HL-60 (cell line): ENCODE measurements at places on chromosomes 7 and 10.
A peak's percentile ranks its signal among the peaks of the same experiment; 100 is the strongest.

GRCh38 chr10:132743925-132744490 lies 41.9 kb downstream of the NKX6-2 start:
- DNase-seq: no peak

- no peak for DNase-seq
Observed at GRCh38 chr10:14758994-14759664, 15.6 kb downstream of the FAM107B start.

DNA sequence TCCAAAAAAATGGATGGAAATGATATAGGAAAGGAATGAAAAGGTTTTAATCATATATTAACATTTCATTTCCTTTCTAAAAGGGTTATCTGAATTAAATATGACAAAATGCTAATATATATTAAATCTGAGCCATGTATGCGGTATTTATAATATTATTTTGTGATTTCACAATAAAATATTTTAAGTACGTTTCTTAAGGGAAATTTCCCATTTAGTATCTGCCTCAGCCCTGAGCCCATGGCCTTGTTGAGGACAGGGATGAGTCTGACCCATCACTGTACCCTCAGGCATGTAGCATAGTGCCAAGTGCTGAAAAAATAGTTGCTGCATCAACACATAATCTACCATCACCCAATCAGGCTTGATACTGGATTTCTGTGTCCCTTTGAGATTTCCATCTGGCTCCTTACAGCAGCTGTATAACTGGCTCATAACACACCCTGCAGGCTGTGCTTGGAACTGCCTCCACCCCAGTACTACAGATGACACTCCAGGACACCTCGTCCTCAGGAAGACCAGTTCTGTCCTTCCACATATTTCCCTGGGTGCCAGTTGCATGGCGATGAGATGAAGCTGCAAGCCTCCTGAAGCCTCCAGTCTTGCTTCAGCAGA lies 59.4 kb upstream of the ASAH2 start:
- peak; percentile 17 for DNase-seq

DNA sequence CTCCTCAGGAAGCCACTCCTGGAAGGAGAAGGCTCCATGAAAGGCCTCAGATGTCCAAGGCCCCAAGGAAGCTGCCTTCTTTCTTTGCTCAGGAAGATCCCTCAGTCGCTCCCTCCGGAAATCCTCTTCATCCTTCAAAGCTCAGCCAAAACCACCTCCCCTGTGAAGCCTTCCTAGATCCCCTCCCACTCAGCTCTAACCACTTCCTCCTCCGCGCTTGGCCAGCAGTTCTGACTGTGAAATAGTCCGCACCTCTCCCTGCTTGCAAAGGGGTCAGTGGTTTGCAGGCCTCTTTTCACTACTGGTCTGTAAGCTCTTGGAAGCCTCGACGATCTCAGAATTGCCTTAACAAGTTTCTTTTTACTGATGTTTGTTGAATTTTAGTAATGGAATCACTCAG lies 23.9 kb downstream of the PYROXD2 start:
- DNase-seq: peak; percentile 65

DNA sequence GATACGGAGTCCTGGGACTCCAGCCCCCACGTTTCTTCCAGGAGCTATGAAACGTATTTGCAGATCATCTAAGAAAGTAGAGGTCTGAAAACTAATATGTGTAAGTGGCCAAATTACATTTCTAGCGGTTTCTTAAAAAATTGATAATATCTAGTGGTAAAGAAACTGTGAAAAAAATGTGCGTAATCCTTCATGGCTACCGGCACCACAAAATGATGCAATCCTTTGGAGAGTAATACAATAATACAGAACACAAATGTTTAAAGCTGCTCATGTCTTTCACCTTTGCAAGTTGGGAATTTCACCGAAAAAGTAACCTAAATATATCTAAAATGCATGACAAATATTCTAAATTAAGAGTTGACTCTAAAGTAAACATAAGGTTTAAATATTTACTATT lies 742.1 kb downstream of the GRID1 start:
- no peak for DNase-seq

GRCh38 chr10:12543589-12543988 lies 194.2 kb downstream of the CAMK1D start:
- no peak for DNase-seq

DNA sequence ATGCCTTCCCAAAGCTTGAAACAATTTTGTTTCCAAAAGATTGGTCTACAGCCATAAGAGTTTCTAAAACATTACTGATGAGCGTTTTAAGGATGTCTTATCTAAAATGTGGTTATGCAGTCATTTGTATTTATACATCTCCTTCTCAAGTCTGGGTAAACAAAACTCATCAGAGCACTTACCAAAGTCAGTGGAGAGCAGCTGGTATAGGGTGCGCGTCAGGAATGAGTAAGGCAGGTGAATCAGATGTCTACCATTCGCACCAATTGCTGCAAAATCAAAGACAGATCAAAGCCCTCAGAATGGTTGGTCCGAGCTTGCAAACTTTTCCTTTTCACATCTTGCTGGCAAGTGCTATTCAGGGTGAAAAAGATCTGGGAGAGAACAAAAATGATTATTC lies 65.6 kb upstream of the FAM171A1 start:
- no peak for DNase-seq

DNA sequence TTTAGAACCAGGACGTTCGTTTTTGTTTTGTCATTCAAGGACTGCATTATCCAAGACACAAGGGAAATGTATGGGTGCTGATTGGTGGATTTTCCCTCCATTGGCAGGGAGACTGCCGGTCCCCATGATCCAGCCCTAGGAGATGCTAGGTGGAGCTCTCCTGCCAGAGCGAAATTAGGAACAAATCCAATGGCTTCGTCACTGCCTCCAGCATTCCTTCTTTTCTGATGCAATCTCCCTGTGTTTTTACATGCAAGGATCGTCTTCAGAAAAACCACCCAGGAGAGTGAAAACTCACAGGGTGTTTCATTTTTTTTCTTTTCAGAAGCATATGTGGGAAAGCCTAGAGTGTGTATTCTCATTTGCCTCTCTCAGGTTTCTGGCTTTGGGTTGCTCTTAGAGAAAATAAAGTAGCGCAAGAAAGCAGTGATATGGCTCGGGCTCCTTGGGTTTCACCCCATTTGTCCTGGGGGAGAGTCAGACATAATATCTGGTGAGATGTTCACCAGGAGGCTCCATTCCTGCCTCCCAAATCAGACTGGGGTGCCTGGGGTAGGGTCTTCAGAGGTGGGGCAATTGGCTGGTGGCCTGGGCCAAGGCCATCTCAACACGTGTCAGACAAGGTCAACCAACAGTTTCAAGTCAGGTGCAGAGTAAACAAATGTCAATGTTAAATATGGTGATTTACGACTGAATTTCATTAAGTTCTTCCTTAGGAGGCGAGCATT lies 450.9 kb upstream of the MKI67 start:
- DNase-seq: no peak

DNA sequence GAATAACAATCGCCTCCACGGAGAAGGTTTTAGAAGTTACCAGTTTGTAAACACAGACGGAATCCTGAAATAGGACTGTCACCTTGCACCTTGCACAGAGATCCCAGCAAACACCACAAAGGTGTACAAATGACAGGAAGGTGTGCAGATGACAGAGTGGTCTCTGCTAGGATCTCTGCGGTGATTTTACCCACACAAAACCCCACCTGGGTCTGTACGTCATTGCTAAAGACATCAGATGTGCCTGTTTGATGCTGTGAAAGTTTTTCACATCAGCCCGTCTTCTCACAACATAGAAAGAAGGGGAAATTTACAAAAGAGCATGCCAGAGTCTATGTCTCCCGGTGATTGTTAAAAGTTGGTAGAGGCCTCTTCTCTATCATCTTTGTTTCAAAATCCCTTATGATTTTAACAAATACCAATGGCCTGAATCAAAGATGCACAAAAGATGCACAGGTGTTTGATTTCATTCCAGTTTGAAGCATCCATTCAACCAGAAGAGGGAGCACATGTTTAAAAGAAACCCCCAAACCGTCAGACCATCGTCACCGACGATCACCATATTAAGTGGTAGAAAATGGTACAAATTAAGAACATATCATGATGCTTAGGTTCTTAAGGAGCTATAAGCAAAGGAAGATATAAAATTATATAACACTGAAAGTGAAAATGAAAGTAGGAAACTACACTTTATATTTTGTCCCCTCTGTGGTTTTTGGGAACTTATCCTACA lies 576.5 kb downstream of the PTPRN2 start:
- no peak for DNase-seq

DNA sequence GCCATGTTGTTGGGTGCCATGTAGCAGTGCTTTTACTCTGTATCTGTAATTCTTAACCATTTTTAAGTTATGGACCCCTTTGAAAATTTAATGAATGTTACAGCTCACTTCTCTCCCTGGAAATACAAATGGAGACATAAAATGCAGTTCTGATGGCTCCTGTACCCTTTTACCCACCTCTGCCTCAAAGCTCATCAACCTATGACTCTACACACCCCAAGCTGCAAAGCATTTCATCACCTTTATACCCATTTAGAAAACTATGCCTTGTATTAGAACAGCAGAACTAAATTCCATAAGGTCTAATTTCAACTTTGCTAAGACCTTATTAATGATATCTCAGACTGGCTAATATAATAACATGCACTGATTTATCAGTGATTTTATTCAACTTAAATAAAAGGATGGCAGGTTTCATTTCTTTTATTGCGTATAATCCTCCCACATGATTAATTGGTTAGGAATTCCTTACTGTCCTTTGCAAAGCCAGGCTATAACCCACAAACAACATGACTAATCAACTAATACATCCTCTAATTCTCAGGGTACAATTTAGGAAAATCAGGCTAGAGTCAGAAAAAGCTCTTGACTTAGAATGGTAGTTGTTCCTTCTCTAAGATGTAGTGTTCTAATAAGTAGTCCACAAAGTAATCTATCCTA lies 68.1 kb downstream of the CPEB3 start:
- no peak for DNase-seq
